Esophagus squamous epithelium (tissue), 5 donors: ENCODE measurements at places on chromosomes 2 and 18.

DNA sequence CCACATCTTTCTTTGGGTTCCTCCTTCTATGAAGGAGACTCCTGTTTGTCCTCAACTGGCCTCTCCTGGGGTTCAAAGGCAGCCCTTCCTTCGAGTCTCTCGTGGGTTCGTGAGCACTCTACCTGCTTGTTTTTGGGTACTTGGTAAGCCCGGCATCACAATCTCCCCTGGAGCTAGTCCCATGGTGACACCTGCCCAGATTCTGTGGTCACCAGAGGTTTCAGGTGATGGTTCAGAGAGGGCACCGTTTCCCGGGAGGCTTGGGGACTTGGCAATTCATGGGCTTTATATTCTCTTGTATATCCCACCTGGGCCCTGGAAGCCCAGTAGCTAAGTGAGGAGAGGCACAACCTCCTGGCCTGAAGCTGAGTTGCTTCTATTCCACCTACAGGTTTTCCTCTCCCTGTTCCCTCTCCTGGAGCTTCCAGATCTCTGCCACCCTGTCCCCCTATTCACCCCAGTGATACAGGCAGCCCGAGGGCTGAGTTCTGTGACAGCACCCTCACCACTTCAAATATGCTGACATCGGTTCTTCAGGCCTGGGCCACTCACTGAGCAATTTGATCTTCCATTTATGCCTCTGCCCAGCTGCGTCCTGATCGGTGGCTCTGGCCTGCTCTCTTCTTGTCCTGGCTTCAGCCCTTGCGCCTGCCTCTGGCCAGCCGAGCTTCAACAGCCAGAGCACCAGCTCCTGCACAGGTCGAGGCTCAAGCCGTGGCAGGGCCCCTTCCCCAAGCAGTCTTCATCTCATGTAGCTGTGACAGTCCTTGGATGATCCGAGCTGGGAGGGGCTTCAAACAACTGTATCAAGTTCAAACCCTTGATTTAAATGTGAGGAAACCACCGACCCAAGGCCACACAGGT, 91.5 kb downstream of the MSH2 start:
- no peak for DNase-seq

DNA sequence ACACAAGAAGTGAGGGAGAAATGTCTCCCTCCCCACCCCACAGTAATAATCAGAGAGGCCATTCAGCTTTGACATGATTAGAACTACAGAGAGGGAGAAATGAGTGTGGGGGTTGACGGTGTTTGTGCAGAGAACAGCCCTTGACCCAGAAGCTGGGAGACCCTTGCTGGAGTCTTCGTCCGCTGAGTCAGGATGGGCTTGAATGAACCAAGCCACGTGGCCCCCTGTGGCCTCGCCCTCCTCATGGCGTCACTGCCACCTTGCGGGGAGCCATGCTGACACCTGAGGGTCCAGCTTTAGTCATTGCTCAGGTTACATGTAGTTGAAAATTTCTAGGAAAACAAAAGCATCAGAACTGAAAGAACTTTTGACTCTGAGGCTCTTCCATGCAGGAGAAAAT, 101.2 kb downstream of the DGKD start:
- DNase-seq = no peak

DNA sequence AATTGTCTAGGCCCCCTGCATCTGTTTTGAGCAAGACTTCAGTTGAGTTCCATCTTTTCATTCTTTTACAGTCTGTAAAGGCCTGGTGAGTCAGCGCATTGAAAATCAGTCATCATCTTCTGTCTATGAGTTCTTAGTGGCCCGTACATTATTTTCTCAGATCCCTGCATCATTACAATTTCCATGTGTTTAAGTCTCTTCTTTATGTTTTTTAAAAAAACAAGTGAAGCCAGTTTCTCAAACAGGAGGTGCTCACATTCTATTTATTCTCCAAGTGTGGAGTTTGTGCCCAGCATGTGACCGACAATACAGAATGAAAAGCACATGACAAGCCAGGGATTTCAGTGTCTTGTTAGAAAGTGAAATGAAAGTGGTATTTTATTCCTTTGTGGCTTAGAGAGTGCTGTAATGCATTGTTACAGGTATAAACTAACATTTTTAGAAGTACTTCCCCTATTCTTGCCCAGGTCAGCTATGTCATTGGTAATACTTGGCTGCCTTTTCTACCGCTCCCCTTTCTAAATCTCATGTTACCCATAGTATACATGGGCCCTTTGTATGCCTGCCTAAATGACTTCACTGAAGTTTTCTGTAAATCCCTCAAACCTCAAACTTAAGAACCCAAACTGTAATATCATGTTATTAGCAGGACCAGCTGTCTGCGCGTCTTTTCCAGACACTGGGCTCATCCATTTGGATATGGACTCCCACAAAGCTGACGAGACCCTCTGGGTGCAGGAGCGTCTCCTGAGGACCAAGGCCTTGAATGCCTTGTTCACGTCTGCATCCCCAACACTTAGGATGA, 67.6 kb downstream of the FEZ2 start:
- no peak for DNase-seq

DNA sequence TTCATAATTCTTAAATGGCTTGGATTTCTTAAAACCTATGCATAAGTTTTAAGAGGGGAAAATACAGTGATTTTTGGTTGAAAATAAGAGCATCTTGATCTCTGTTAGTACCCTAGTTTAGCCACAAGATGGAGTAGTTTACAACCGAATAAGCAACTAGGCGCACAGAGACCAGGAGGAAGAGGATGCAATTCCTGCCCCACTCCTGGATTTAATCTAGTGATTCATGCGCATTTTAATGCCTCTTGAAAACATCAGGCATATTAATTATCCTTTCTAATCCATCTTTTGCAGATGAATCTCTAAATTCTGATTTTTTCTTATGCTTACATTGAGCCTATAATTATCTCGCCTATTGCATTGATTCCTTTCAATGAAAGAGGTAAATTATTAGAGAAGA, 76.7 kb downstream of the MRPS9 start:
- no peak for DNase-seq

- no peak for DNase-seq
Measured at GRCh38 chr2:110126906-110127305, 11.3 kb upstream of the MALL start.

GRCh38 chr18:70428439-70428838, 139.6 kb downstream of the SOCS6 start:
- DNase-seq = no peak

DNA sequence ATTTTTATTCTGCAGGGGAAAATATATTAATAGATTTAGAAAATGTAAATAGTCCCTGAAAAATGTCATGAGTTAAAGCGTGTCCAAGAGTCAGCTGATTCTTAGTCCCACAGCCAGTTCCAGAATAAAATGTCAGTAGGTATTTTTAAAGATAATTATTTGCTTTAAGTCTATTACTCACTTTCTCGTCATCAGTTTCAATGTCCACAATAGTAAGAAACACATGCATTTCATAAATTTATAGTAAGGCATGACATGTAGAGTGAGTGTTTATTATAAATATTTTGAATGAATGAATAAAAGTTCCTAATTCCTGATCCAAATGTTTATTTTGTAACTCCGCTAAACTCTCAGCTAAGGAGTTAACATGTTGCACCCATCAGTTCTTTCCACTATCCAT, 1044.0 kb upstream of the PIK3C3 start:
- DNase-seq = no peak

- no peak for DNase-seq
Measured at GRCh38 chr2:236943841-236944513, 141.7 kb upstream of the COPS8 start.

DNA sequence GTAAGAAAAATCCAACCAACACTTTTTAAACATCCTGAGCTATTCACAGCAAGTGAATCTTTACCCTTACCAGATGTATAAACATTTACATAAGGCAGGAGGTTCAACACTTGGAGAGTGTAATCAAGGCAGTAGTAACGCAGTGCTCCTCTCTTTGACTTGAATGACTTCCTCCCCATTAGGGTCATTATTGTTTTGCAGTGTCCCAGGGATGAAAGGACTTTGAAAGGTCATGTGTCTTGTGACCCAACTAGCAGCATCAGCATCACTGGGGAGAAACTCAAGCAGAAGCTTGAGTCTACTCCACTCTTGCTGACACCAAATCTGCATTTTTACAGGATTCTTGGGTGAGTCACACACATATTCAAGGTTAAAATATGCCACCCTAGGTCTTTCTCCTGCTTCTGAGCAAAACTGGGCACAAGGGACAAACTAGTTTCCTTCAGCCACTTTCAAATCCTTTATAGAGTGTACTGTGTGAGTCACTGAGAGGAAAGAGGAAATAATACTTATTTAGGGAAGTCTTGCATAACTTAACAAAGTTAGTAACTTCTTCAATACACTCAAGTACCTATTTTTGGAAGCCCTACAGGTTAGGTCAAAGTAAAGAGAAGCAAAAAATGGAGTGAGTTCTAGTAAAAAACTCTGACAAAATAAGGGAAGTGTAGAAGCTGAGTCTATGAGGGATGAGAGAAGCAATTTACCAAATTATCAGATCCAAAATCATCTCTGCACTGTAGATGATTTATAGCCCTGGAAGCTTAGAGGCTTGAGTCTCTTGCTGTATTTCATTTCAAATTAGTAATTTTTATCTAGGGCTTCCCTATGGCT, 51.0 kb upstream of the EML4 start:
- DNase-seq = no peak

DNA sequence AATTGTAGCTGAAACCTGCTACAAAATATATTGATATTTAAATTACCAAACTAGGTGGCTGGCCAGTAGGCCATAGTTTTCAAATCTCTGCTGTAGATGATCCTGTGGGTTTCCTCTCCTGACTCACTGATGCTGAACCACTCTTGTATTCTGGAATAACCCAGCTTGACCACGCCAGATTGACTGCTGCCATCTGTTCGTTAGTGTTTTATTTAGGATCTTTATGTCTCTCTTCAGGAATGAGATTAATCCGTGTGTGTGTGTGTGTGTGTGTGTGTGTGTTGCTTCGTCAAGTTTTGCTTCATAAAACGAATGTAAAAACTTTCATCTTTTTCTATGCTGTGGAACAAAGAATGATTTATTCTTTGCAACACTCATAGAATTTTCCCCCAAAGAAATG, 187.1 kb downstream of the DYSF start:
- no peak for DNase-seq

DNA sequence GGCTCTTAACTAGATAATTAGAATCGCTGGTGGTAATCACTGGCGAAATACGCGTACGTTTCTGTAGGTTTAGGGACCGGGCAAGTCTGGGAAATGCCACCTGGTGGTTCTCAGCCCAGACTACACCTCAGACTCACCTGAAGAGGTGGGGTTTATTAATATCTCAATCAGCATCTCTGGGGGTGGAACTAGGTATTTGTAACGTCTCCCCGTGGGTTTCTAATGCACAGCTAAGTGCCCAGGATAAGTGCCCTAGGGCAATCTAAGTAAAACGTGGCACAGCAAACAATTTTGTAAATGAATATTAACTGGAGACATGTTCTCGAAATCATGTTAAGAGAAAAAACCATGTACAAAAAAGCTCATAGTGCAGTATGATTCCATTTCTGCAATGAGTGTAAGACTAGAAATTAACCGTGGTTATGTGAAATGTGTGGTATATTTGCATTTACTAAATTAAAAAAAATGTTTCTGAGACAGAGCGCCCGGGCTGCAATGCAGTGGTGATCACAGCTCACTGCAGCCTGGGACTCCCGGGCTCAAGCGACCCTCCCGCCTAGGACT, 760 bp upstream of the CNOT11 start:
- no peak for DNase-seq

DNA sequence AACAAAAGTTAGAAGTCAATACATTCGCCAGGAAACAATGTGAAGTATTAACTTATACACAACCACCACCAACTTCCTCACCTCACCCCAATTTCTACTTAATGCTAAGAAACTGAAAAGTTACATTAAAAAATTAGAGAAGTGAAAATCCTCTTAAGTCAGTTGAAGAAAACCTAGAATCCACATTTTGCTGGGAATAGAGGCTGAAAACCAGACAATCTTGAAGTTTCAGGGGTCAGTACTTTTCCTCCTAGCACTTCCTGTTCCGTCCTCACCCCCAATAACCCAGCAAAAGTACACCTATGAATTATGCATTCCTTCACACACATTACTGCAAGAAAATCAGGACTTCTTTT, 6.3 kb downstream of the YES1 start:
- DNase-seq = no peak

DNA sequence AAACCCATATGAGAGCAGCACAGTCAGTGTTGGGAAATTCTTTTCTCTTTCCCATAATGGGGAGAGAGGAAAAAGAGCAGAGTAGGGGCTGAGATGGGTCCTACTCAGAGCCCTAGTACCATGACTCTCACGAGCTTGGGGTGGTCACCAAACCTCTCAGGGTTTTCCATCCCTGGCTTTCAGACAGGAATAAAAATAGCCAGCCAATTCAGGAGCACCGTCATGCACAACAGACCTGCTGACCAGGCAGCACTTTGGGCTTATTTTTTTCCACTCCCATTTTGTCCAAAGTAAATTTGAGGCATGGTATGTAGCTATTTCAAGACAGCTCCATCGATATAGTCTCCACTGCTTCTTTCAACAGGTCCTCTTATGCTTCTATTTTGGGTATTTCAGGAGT, 86.4 kb downstream of the TGFA start:
- no peak for DNase-seq

DNA sequence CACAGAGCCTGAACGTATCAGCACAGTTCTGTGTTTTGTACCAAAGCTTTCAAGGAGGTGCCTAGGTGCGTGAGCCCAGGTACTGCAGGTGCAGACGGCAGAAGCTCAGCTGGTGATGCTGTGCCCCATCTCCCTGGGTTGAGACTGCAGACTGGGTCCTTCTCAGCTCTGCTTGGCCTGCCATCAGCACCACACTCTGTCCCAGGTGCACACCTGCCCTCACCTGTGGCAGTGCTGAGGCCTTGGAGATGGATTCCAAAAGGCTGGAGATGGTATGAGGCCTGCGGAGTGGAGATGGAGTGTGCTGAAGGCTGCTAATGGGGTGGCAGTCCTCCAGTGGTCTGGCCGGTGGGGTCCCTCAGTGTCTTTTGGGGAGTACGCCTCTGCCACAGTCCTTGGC, 9.3 kb downstream of the LDLRAD4 start:
- DNase-seq = no peak

DNA sequence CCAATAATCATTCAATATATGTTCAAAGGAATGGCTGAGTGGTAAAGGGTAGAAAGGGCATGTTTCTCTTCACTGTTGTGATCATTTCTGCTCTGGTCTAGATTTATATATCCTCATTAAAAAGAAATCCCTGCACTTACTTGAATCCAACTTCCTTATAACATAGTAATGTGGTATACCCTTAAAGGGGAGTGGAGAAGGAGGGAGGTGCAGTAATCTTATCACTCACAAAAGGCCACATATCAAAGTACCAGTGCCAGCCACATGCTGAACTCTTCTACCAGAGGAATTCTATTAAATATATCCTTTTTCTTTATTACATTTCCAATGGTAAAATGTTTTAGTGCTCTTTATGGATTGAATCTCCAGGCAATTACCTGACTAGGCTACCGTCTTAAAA, 3.3 kb downstream of the KATNAL2 start:
- no peak for DNase-seq

GRCh38 chr2:164178835-164179465, 442.3 kb downstream of the GRB14 start:
- no peak for DNase-seq

GRCh38 chr2:28997237-28997846, 16.2 kb downstream of the TOGARAM2 start:
- DNase-seq = no peak
